ENCODE measurements at places on chromosomes 16 and 17.

DNA sequence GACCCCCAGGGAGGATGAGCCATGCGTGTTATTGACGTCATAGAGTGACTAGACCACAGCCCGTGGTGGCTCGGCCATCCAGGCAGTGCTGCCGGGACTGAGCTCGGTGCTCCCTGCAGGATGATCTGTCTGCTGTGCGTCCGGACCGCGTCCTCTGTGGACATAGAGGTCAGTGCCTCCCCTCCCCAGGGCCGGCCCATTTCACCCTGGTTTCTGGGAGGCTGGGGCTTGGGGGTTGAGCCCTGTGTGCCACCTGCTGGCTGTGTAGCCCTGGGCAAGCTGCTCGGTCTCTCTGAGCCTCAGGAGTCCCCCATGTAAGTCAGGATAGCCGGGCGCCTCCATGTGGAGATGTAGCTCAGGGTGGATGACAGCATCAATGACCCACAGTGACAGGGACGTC lies 8.3 kb downstream of the TSC2 start:
- no peak for DNase-seq

DNA sequence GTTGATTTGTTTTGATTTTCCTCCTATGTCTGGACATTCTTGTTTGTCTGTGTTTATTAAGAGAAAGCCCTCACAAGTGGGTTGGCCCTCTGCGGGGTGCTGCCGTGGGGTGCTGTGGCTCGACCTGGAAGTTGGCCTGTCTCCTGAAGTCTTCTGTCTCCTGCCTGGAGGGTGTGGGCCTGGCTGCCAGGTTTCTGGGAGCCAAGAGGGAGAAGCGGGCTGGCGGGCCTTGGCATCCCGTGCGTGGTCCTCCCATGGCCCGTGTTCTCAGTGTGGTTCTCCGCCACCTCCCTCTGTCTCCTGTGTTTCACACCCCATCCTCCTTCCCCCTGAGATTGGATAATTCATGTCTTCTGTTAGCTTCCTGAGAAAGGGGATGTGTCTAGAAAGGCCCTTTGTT lies 69.6 kb downstream of the RNF213 start:
- DNase-seq, result no peak

DNA sequence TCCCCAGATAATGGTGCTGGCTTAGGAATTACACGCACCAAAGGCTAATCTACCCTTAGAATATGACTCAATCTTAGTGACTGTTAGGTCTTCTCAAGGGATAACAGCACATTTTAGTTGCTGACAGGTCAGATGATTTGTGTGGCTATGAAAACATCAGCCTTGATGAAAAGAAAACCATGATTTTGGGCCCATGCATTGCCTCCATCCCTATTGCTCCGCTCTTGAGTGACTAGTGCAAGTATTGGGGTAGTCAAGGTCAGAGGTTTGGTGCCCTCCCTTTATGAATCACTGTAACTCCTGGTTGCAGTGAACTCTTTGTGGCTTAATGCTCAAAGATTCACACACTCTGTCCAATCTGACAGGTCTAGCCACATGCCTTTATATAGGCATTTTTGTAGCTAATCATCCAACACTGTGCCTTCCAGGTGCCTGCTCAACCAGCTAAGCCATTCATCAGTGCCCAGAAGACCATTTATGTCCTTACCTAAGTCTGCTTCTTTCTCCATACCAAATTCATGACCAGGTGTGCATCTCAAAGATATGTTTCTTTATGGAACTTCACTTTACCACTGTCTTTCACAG lies 251.6 kb downstream of the KCNJ2 start:
- DNase-seq, result no peak

- DNase-seq, result no peak
These were observed 35.3 kb upstream of the TBC1D3K start for GRCh38 chr17:37888881-37889280.

DNA sequence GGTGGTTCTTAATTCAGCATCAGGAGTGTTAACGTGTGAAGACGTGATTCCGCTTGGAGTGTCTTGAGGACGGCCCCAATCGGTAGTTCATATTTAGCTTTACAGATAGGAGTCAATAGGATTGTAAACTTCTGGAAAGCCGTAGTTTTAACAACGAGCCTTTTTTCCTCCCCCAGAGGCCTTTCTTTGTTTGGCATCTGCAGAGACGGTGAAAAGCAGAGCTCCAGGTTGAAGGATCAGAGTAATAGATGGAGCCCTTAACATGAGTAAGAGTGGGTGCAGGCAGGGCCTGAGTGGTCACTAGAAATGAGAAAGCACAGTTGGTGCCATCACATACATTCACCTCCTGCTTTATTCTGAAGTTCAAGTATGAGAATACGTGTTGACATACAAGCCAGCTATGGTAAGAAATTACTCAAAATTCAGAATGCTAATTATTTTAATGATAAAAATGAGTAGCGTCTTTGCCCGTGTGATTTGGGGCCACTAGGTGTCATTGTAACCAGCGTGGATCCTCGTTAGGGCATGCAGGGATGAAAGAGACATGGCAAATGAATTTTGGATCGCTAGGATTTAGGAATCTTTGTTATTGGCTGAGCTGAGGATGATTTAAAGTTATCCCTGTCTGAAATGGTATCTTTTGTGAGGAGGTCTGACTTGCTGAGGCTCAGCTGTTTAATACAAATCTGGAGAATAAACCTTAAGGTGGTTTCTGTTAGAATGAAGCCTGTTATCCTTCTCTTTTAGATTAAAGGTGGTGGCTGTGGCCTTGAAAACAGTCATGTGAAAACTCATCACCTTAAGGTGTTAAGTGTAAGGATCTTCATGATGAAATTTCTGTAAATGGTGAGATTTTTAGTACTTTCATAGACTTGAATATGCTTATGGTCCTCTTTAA lies 18.6 kb downstream of the PRCD start:
- no peak for DNase-seq

- no peak for DNase-seq
These were observed 105.8 kb downstream of the SNX29 start for GRCh38 chr16:12082226-12082887.

GRCh38 chr16:1082952-1083675 lies 10.6 kb downstream of the SSTR5 start:
- DNase-seq, result no peak
